Lower leg skin (tissue), 4 donors: ENCODE measurements at places on chromosomes 7 and 10. TPM values are rescaled to one million over a fixed set of nuclear protein-coding genes. Genes with fewer than 3 reads are reported as not detected.

GRCh38 chr7:147298611-147299043 is 1182.0 kb downstream of the CNTNAP2 start:
- no peak for DNase-seq

DNA sequence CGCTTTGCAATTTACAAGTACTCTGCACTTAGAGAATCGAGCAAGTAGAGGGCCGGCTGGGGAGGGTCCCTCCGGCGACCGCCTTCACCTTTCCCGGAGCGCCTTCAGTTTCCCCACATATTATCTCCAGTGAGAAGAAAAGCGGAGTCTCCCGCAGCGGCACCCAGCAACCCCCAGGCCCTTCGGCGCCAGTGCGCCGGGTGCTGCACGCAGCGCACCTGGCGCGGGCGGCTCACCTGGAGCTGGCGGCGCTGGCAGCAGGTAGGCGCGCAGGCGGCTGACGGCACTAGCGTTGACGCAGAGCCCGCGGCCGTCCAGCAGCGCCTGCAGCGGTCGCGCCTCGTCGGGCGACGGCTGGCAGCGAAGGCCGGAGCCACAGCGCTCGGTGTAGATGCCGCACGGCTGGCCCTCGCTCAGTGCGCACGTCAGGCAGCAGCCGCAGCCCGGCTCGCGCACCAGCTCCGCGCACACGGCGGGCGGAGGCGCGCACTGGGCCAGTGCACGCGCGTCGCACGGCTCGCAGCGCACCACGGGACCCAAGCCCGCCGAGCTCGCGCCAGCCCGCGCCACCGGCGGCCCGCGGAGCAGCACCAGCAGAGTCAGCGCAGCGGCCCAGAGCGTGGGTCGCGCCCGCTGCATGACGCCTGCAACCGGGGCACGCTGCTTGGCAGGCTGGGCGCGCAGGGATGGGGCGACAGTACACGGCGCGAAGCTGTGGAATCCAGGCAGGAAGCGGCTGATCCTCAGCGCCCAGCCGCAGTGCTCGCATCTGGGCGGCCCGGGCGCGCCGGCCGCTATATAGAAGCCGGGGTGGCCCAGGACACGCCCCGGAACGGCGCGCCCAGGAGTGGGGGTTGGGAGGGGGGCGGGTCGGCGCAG is at the start of gene IGFBP3:
IGFBP3 (minus strand) TSS at position 771 of the 879 bp plus-strand sequence; CDS start at position 639, 132 bp downstream.
- DNase-seq = no peak

DNA sequence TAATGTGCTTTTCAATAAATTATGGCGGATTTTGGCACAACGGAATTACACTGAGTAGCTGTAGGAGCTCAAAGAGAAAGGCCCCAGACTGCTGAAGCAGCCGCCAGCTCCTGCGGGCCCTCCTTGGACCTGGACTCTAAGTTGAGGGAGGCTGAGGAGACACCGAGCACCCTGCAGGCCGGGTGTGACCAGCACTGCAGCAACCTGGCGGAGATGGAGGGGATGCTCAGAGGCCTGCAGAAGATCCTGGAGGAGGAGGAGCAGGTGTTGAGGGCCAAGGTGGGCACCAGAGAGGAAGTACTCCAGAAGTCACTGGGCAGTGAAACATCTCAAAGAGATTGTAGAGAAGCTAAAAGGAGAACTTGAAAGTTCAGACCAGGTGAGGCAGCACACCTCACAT is 33.0 kb upstream of the POM121L12 start:
- no peak for DNase-seq

DNA sequence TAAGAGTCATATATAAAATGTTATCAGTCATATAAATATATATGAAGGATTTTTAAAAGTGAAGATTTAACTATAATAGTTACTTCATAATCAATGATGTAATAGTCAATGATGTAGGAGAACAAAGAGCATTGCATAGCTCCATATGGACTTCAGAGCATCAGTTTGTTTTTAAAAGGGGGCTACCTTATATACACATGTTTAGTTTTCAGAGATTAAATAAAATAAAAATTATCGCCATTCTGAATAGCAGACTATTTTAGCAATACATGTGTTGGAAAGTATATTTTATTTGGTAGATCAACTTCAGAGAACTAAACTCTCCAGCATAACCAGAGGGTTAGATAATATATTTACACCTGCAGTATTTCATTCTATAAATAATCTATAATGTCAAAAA is 29.1 kb upstream of the EPC1 start:
- no peak for DNase-seq

DNA sequence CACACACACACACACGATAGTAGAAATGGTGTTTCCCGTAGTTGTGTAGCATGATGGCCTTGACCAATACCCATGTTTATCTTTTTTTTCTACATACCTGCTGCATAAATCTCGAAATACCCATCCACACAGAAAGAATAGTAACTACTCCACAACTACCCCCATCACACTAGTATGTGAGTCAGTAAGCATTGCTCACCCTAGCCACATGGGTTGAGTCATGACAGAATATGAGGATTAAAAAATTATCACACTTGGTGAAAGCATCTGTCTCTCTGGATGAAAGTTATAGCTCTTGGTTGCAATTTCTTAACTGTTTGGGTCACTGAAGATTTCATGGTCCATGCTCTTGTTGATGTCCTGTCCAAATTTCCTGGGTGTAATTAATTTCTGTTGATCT is 103.4 kb upstream of the MDFIC start:
- DNase-seq = no peak

- DNase-seq = no peak
These were observed 35.7 kb downstream of the P4HA1 start for GRCh38 chr10:73060738-73061635.

DNA sequence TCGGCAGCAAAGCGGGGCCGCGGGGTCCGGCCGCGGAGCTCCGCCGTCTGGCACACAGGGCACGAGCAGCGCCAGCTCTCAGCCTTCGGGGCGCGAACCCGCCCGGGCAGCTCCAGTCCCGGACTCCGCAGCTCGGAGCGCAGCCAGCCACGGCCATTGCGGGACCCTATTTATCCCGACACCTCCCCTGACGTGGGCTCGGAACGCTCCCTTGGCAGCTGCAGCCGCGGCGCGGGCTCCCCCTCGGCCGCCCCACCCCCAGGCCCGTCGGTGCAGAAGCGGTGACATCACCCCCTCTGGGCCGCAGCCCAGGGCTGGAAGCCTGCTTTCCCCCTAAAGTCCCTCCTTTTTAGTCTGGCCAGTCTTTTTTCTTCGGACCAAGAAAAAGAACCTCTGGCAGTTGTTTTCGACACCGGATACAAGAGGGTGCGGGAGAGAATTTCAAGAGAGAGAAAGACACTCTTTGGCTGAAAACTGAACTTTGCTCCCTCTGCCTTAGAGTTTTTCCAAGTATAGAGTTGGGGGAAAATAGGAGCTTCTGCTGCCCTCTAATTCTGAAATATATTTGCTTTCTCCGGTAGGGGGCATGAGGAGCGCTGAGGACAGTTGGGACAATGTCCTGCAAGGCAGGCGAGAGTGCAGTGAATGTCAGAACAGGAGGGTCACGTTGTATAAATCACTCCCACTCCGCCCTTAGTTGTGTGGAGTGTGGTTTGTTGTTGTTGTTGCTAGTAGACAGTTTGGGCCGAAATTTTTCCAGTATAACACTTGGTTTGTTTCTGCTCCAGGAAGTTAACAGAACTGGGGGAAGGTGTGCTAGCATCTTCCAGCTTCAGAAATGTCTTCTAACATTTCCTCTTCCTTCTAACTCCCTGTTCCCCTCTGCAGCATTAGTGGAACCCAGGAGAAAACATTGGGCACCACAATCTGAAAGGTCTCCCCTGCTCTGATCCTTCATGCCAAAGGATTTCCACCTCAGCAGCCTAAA is at the start of gene SFRP4:
SFRP4 (minus strand) TSS at position 145 of the 988 bp plus-strand sequence. CDS start 280 bp downstream, outside the sequence.
- no peak for DNase-seq

DNA sequence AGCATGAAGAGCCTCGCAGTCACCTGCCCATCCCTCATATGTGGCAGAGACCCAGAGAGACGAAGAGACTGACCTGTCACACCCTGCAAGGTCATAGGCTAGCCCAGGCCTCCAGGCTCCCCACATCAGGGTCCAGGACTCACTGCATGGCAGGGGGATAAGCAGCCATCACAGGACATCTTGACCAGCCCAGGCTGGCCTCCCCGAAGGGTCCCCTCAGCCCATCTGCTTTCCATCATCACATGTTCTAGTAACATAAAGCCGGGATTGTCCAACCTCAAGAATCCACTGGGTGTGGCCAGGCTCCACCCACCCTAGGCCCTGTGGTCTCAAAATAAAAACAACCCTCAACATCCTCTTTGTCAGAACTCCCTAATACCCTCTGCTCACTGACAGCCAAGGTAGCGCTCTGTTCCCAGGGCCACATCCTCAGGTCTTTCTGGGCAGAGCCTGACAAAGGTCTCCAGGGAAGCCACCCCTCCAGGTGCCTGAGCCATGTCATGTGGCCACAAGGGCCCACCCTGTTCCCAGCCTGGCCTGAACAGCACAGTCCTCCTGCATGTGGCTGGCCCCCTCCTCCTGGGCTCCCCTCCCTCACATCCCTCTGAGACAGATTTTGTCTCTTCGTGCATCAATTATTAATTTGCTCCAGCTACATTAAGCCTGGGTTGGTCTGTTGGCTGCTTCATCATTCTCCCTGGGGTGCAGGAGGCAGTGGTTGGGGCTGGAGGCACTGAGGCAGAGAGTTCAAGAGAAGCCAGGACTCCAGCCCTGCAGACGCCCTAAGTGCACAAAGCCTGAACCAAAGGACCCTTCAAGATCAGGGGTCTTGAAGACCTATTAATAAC is 131.8 kb upstream of the UNC5B start:
- no peak for DNase-seq

GRCh38 chr7:48087349-48087748 is 1.7 kb upstream of the UPP1 start:
- DNase-seq = no peak

- peak; percentile 48 for DNase-seq
These were observed 503.8 kb downstream of the TCERG1L start for GRCh38 chr10:130807721-130808120.

DNA sequence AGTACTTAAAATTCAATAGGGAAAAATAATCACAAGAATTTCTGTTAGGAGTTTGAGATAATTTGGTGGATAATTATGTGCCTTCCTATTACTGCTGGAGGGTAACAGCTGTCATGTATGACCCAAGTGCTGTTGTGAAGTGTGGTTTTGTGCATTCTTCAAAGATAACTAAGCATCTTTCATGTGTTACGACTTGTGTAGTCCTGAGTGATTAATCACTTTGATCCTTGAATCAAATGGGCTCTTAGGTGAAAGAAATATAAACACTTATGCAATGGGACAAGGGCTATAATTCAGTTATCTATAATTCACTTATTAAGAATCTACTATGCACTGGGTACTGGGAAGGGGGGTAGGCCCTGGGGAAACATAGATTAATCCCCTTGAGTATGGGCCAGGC is 89.0 kb downstream of the CH25H start:
- no peak for DNase-seq

DNA sequence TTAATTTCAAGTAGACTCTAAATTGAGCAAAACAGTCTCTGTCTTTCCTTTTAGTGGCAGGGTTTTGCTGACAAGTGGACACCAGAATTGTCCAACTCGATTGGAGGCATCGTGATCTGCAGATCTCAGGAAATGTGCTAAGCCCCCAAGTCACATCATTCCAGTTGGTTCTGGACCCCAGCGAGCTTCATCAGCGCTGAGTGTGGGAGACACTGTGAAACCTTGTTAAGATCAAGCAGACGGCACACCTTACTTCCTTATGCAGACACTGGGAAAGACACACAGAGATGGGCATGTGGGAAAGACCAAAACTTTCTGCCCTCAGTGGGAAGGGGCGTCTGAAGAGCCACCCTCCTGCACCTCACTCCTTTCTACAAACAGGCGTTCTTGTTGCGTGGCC is 440.8 kb downstream of the GLRX3 start:
- DNase-seq = no peak

DNA sequence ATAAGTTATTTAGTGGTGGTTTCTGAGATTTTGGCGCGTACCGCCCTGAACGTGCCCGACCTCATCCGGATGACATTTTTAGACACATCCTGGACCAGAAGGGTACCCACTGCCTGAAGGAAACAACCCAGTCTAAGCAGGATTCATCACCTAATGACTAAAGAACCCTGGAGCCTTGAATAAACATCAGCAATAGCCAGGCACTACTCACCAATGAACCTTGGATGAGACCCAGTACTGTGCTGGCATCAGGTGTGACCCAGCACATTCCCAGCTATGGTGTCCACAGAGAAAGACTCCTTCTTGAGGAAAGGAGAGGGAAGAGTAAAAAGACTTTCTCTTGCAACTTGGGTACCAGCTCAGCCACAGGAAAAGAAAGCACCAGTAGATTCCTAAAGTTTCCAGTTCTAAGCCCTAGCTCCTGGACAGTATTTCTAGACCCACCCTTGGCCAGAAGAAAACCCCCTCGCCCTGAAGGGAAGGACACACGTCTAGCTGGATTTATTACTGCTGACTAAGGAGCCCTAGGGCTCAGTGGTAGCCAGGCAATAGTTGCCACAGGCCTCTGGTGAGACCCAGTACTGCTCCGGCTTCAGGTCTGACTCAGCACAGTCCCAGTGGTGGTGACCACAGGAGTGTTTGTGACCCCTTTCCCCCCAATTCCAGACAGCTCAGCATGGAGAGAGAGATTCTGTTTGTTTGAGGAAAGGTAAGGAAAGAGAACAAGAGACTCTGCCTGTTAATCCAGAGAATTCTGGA is 32.5 kb downstream of the ZNF277 start:
- DNase-seq = no peak

GRCh38 chr10:92712016-92712889 is 22.5 kb downstream of the HHEX start:
- no peak for DNase-seq

DNA sequence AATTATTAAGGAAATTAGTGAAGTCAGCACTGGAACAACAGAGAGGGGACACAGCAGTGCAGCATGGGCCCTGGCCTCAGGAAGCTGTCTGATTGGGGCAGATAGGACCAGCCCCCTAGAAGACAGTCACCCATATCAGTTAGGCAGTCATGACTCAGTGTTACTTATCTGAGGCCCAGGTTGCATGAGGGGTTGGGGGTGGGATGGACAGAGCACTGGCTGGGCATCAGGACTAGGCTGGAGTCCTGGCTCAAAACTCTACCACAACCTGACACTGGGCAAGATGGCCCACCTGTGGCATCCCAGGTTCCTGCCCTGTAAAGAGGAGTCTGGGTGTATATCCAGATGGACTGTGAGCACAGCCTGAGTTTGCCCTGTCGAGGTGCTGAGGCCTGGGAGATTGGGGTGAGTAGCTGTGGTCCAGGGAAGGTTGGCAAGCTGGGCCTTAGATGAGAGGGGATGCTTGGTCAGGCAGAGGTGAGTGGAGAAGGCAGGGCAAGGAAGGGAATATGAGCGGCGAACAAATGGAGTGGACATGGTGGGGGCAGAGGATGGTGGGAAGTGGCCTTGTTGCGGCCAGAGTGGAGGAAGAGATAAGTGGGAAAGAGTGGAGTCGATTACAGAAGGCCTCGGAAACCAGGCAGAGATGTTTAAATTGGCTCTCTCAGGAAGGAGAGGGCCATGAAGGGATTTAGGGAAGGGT is 37.5 kb downstream of the HK1 start:
- DNase-seq = no peak

GRCh38 chr7:115672024-115672423 is 358.5 kb downstream of the TFEC start:
- no peak for DNase-seq

GRCh38 chr7:22853674-22854157 is 31.1 kb upstream of the TOMM7 start:
- DNase-seq = peak; percentile 84

GIMAP4 gene
- 4.6 TPM for total RNA-seq

OGDHL gene
- total RNA-seq = not detected

COL28A1 gene
- 4.4 TPM for total RNA-seq

ZNF511 gene
- 15.8 TPM for total RNA-seq

UNC5B gene
- 9.6 TPM for total RNA-seq

DGKB gene
- total RNA-seq = 0.05 TPM

DNAJC30 gene
- total RNA-seq = 3.9 TPM

GPR15LG gene
- 10.3 TPM for total RNA-seq
